T-helper 2 cell treated with Interferon-gamma antibody and Interleukin-4, amounts not matched to agents 100 ng/mL and 5 ng/mL, for 36 hours (primary cell): ENCODE measurements at places on chromosomes 7 and 10. TPM values are rescaled to one million over a fixed set of nuclear protein-coding genes. Genes with fewer than 3 reads are reported as not detected.

The C10orf90 gene
- total RNA-seq: not detected in 2 replicates

The ZNF277 gene
- total RNA-seq: 12.0 and 15.7 TPM in 2 replicates

The LOXL4 gene
- total RNA-seq: not detected in 2 replicates

The HTR5A gene
- total RNA-seq: not detected in 2 replicates

The RAMP3 gene
- total RNA-seq: not detected in 2 replicates

The VWC2 gene
- not detected in 2 replicates for total RNA-seq

The CXCL12 gene
- total RNA-seq: not detected in 2 replicates

The DOCK4 gene
- 0.09 and 0.23 TPM in 2 replicates for total RNA-seq

The RELN gene
- total RNA-seq: not detected in 2 replicates
